ENCODE measurements at places on chromosomes 13 and 19. TPM values are rescaled to one million over a fixed set of nuclear protein-coding genes. Genes with fewer than 3 reads are reported as not detected.

GRCh38 chr13:97295283-97296182 is 73.4 kb downstream of the MBNL2 start:
- H3K27ac ChIP-seq, result no peak overlapping the region
- H3K36me3 ChIP-seq, result peaks cover 3% of the 10 kb centered on the region
- H3K4me3 ChIP-seq, result no peak overlapping the region

DNA sequence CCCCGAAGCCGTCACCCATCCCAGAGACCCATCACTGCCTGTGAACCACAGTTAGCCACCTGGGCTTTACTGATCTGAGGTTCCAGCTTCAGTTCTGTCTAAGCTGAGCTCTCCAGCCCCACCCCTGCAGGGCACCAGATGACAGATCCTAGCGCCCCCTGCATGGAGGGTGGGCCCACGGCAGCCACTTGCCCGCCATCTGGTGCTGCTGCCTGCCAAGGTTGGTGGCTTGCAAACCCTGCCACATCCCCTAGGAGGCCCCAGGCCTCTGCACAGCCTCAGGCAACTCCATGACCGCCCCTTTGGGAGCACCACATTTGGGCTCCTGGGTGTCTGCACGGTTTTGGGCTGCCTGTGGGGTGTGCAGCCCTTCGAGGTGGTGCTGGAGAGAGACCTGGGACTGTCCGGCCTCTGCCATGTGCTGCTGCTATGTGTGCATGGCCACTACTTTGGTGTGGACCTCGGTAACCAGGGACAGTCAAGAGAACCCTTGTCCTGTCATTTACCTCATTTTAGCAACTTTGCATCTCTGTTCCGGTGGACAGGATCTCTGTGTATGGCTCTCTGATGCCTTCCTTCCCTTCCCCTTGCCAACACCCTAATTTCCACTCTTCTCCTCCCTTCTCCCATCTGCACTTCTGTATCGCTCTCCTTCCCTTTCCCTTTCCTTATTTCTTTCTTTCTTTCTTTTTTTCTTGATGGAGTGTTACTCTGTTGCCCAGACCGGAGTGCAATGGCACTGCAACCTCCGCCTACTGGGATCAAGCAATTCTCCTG is 17.4 kb upstream of the SDHAF1 start:
- no peak overlapping the region for H3K27ac ChIP-seq
- no peak for DNase-seq
- H3K36me3 ChIP-seq, result no peaks in the 10 kb centered on the region
- no peaks in the 10 kb centered on the region for H3K4me1 ChIP-seq

- no peaks in the 10 kb centered on the region for H3K27me3 ChIP-seq
- no peak overlapping the region for H3K27ac ChIP-seq
- no peak for DNase-seq
- peaks cover 14% of the 10 kb centered on the region for H3K36me3 ChIP-seq
Observed at GRCh38 chr19:48154003-48154402, 16.1 kb downstream of the LIG1 start.

The KIR3DL1 gene
- total RNA-seq, result 0.23 TPM

The BSG gene
- 183 TPM for total RNA-seq

The SSBP4 gene
- 152 TPM for total RNA-seq
